A549 treated with AZD2906 at 1 μM for 4 hours (cell line): ENCODE measurements at places on chromosomes 7 and 10. TPM values are rescaled to one million over a fixed set of nuclear protein-coding genes. Genes with fewer than 3 reads are reported as not detected.

BCAP29 gene
- 32.0 to 44.8 TPM (median 39.2 TPM) in 5 replicates for total RNA-seq

CPED1 gene
- total RNA-seq: not detected in 5 replicates

TUBAL3 gene
- 0.23 to 0.31 TPM (median 0.31 TPM) in 5 replicates for total RNA-seq

FXYD4 gene
- not detected in 5 replicates for total RNA-seq

CYP2C19 gene
- total RNA-seq: not detected in 5 replicates

CYCS gene
- 226 to 252 TPM (median 232 TPM) in 5 replicates for total RNA-seq
